AG04449 (cell line): ENCODE measurements at places on chromosomes 11 and 22.

DNA sequence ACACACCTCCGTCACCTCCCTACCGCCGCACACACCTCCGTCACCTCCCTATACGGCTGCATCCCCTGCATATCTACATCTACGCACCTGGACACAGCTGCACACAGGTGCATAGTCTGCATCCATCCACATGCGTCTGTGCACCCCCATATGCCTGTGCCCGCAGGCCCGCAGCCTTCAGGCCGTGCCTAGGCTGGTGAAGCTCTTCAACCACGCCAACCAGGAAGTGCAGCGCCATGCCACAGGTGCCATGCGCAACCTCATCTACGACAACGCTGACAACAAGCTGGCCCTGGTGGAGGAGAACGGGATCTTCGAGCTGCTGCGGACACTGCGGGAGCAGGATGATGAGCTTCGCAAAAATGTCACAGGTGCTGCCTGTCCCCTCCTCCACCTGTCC, 4.8 kb downstream of the PKP3 start:
- DNase-seq: no peak

GRCh38 chr22:19111584-19111983, 10.6 kb downstream of the DGCR2 start:
- DNase-seq: no peak

- DNase-seq: no peak
Observed at GRCh38 chr11:82792319-82792718, 58.7 kb upstream of the FAM181B start.

- DNase-seq: no peak
Observed at GRCh38 chr11:45028911-45029682, 78.4 kb upstream of the TP53I11 start.

DNA sequence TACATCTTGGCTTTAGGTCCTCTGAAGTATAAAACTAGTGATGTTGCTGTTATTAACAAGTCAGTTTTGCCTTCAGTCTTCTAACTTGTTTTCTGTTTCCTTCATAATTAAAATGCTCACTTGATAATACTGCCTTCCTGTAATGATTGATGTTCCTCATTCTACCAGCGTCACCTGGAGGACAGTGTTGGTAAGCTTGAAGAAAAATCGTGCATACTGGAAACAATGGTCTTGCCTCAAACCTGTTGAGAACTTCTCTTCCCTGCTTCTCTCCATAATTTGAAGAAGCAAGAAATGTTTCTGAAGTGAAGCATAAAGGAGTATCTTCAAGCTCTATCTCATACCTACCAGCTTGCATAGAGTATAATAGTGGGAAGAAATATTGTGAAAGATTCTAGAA, 3.0 kb downstream of the YWHAH start:
- DNase-seq: no peak

- DNase-seq: no peak
Observed at GRCh38 chr22:29555065-29555644, 1.6 kb upstream of the THOC5 start.

- DNase-seq: no peak
Observed at GRCh38 chr22:40436505-40437431, 66.4 kb downstream of the SGSM3 start.

DNA sequence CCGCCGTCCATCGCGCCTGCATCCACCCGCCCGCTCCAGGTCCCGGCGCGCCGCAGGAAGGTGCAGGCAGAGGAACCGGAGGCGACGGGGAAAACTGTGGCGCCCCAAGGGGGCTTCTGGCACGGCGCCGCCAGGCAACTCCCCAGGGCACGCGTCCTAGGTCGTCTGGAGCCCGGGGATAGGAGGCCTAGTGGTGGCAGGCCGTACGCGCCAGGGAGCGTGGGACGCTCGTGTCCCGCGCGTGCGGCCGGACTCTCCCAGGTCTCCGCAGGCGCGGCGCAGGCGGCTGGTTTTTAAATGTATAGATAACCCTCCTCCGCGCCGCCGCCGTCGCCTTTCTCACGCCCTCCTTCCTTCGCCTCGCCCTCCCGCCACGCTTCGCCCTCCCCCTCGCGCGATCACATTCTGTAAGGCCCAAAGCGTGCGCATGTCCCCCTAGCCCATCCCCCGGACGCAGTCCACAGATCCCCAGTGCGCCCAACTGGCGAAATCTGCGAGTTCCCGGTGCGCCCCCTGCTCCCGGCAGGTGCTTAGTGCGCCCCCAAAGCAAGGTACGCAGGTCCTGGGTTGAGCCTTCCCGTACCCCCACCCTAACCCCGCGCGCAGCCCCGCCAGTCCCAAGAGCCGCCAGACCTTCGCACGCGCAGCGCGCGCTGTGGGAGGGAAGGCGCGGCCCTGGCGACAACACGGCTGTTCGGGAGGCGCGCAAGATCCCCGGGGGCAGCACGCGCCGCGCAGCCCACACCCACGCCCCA, at the start of gene ASCL2:
Gene ASCL2 (minus strand): TSS at position 267 of the 755 bp plus-strand sequence. CDS start 256 bp downstream, at position 11.
- DNase-seq: no peak

DNA sequence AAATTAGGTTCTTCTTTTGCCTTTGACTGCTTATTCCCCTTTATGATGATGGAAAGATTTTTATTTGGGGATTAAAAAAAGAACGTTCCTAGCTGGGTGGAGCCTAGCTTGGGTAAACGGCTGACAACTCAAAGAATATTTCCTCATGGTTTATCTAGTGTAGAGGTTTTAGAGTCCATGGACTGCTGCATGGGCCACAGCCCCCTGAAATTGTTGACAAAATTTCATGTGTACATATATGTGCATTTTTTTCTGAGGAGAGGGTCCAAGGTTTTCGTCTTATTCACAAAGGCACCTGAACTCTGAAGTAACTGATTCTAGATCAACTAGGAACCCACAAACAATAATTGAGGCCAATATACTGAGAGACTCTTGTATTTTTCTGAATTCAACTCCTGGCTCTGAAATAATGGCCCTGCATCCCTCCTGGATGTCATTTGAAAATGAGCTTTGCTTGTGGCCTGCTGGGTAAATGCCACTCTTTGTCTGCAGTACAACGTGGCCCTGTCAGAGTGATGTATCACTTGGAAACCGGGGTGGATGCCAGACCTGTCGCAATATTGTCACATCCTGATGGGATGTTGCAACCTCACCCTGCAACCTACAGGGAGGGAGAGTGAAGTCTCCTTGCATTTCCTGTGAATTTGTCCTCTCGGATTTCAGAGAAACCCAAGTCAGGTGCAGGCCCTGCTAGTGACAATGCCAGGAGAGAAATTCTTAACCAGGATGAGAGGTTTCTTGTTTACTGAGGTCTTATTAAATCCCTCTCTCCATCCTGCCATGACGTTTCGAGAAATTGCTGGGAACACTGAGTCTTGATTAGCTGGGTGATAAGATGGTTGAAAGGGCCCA, 33.8 kb downstream of the EHF start:
- DNase-seq: no peak

DNA sequence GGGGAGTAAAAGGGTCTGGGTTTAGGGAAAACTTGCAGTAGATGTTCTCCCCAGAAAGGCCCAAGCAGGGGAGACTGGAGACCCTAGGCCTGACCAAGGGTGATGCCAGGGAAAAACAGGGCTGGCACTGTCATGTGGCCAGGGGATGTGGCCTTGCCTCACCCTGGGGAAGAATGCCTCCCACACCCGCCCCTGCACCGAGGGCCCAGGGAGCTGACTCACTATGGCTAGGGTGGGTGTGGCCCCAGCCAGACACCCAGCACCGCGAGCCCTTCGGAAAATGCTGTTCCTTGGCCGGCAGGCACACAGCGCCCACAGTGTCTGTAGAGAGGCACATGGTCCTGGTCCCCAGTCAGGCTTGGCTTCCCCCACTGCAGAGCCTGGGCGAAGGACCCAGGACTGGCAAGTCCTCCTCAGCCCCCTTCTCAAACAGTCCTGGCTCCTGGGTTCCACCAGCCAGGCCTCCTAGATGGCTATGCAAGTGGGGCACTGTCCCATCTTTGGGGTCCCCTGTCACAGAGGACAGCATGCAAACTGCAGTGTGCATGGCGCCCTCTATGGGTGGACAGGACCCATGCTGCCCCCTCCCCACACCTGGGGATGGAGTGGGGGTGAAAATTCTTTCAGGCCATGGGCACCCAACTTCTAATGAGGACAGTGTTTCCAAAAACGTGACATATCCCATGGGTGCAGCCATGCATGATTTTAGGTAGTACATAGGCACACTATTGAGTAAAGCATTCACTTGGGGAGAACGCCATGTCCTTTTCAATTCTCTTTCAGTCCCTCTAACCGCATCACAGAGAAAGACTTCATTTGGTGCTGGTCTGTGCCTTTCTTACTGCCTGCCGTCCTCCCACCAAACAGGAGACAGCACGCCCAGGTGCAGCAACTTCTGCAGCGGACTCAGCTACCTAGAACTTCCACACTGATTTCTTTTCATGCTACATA, 15.2 kb downstream of the TMPRSS5 start:
- no peak for DNase-seq

GRCh38 chr22:45683680-45684079, 12.0 kb downstream of the ATXN10 start:
- DNase-seq: no peak

- no peak for DNase-seq
Observed at GRCh38 chr11:83680321-83680720, 394.2 kb upstream of the CCDC90B start.

GRCh38 chr22:35785181-35785923, 67.7 kb downstream of the APOL5 start:
- DNase-seq: peak; percentile 37

- no peak for DNase-seq
Observed at GRCh38 chr11:19736831-19737230, 24.2 kb downstream of the NAV2 start.

DNA sequence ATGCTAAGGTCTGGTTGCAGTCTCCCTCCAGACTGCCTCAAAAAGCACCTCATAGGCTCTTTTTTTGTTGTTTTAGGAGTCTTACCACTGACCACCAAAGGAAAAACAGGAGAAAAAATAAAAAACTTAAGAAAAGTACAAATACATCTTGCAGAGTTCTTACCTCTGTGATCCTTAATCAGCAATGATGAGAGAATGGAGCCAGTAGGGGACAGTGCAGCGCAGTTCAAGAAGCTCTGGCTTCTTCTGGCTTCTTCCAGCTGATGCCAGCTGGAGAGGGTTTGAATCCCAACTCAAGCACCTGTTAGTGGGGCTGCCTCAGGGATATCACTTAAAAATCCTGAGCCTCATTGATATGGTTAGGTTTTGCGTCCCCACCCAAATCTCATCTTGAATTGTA, 223.3 kb upstream of the ISX start:
- no peak for DNase-seq

DNA sequence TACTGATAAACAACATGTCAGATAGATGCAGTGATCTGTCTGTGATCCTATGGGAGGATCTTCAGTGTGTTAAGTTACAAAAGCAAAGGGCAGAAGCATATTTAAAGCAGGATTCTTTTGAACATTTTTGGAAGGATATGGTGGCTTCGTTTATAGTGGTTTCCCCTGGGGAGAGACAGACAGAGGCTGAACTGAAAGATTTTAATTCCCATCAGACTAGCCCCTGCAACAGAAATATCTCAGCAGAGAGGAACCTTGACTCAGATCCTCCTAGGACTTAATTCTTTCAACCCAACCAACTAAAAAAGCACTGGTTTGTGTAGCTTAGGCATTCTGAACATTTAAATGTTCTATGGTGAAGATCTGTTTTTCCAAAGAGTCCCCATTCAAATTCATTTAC, 5.7 kb downstream of the CLTCL1 start:
- no peak for DNase-seq

- DNase-seq: no peak
Observed at GRCh38 chr22:29217827-29218757, 12.4 kb downstream of the EMID1 start.

DNA sequence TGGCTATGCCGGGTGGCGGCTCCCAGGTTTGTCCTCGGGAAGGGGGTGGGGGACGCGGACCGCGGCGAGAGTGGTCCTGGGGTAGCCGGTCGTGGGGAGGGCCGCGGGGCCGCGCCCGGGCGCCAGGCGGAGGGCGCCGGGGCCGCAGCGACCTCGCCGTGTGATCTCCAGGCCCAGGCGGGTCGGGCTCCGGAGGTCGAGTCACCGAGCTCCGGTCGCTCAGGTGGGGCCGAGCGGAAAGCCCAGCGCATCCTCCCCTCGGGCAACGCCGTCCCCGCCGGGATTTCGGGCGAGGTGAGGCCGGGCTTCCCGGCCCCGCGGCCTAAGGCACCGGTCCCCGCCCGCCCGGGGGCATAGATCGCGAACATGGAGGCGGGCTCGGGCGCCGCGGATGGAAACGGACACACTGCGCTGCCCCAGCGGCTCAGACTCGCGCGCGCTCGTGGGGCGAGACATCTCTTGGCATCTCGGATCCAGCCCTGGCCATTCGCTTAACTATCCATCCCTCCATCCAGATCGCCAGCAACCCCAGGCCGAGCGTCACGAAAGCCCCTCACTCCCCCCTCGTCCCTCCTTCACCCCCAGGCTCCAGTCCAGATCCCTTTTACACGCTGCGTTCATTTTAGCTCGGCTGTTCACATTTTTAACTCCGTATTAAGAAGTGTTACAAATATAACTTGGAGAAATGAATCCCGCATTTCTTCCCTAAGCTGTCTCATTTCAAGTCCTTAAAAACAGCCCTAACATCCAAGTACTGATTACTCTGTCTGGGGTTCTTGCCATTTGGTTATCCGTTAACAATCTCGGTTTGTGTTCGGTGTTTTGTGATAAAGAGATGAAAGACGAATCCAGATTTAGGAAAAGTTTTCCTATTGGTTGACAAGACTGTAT, 460 bp downstream of the ZC3H12C start:
- DNase-seq: no peak

- no peak for DNase-seq
Observed at GRCh38 chr22:50581031-50581949, 1.4 kb downstream of the CHKB start.

DNA sequence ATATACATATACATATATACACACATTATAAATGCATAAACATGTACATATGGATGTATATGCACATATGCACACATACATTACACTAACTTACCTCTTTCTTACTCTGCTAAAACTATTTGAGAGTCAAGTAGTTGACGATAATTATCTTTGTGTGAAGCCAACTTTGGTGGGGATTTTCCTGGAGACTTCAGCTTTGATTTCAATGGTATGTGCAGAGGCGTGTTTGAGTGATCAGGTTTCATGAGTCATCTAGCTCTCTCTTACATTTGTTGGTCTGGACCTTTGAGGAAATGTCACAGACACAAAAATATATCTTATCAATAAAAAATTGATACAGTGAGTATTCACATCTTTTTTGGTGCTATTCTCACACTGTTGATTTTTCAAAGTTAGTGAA, 769.1 kb upstream of the LUZP2 start:
- DNase-seq: no peak
